Adrenal gland (tissue), 19 donors: ENCODE measurements at places on chromosomes 5 and 9.

- no peaks in the 10 kb centered on the region for H3K27me3 ChIP-seq
- no peak overlapping the region for H3K27ac ChIP-seq
- H3K36me3 ChIP-seq, result no peaks in the 10 kb centered on the region
- DNase-seq, result no peak
- H3K4me1 ChIP-seq, result no peaks in the 10 kb centered on the region
- H3K4me3 ChIP-seq, result no peak overlapping the region
Measured at GRCh38 chr9:136875155-136875554, 9.0 kb upstream of the EDF1 start.

DNA sequence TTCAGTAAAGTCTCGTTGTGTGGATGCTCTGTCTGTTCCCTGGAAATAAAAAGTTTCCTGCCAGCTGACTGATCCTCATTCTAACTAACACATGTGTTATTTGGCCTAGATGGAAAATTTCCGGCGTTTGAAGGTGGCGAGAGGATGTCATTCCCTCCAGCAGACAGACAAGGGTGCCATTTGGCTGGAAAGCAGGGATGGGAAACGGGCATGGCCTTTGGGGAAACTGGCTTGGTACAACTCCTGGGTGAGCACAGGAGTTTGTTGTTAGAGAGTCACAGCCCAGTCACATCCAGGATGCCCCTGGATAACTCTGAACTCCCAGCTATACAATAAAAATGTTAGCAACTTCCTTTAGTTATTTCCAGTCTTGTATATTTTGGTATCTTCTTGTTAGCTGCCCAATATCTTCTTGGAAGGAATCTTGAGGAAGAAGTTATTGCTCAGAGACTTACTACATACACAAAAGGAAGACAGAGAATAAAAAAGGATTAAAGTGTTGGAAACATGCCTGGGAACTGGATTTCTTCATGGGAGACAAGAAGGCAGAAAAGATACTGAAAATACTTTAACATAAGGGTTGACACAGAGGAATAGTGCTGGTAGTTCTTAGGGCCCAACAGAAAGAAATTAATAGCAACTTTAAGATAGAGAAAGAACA is 41.9 kb downstream of the TEK start:
- no peak for DNase-seq
- H3K4me1 ChIP-seq, result no peaks in the 10 kb centered on the region
- no peaks in the 10 kb centered on the region for H3K27me3 ChIP-seq
- no peak overlapping the region for H3K27ac ChIP-seq
- H3K4me3 ChIP-seq, result no peak overlapping the region

DNA sequence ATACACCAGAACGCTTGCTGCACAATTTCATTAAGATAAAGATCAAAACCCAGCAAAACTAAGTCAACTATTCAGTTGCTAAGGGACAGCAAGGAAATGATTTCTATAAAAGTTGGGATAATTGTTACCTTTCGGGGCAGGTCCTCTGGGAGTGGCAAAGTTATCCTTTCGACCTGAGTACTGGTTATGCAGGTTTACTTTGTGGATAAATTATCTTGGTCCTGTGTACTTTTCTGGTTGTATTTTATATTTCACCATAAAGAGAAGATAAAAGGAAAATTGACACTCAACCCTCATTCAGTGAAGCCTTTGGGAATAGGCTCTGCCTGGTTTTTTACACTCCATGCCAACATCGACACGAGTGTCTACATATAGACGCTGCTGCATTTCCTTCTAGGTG is 146.5 kb downstream of the SYK start:
- H3K4me3 ChIP-seq, result no peak overlapping the region
- H3K27me3 ChIP-seq, result no peaks in the 10 kb centered on the region
- no peak for DNase-seq
- H3K27ac ChIP-seq, result no peak overlapping the region

DNA sequence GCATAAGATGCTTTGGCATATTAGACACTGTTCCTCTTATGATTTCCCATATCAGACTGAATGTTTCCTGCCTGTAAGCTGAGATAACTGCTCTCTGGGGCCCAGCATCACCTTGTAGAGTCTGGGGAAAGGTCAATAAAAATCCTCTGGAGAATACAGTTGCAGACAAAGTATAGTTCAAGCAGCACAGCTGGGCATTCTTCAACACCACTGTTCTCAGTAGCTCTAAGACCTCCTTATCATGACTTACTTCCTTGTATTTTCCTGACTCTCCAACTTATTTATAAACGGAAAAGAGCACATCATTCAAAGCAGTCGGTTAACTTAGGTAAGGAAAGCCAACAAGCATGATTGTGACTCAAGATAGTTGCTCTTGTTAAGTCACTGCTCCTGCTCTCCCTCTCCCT is 208.7 kb upstream of the RASEF start:
- H3K4me1 ChIP-seq, result no peaks in the 10 kb centered on the region
- no peak overlapping the region for H3K27ac ChIP-seq
- DNase-seq, result no peak
- H3K4me3 ChIP-seq, result no peak overlapping the region
- H3K27me3 ChIP-seq, result no peaks in the 10 kb centered on the region

DNA sequence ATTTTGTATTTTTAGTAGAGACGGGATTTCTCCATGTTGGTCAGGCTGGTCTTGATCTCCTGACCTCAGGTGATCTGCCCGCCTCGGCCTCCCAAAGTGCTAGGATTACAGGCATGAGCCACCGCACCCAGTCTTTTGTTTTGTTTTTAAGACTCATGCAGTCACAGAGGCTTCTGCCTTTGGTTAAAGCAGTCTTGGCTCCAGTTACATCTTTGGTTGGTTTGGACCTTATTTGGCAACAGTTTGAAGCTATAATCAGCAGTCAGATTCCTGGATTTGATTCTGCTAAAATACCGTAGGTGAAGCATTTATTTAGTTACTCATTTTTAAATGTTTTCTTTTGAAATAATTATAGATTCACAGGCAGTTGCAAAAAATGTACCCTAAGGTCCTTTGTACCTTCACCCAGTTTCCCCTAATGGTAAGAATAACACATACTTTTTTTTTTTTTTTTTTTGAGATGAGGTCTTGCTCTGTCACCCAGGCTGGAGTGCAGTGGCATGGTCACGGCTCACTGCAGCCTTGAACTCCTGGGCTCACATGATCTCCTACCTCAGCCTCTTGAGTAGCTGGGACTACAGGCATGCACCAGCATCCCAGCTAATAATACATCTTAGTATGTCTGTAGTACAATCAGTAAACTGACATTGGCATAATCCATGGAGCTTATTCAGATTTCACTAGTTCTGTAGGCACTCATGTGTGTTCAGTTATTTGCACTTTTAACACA is 15.7 kb downstream of the USP20 start:
- no peaks in the 10 kb centered on the region for H3K27me3 ChIP-seq
- H3K4me3 ChIP-seq, result no peak overlapping the region
- no peak overlapping the region for H3K27ac ChIP-seq
- no peaks in the 10 kb centered on the region for H3K36me3 ChIP-seq
- DNase-seq, result no peak
